Upper lobe of right lung (tissue), 1 donor: ENCODE measurements at places on chromosomes 12 and 14. TPM values are rescaled to one million over a fixed set of nuclear protein-coding genes. Genes with fewer than 3 reads are reported as not detected.

MMP17 gene
- total RNA-seq: 4.1 TPM

VRTN gene
- total RNA-seq: not detected

CAPZA3 gene
- total RNA-seq: not detected

NKX2-1 gene
- 177 TPM for total RNA-seq

MSI1 gene
- 0.46 TPM for total RNA-seq

MGST1 gene
- total RNA-seq: 357 TPM

NXPH4 gene
- not detected for total RNA-seq

SLC6A12 gene
- total RNA-seq: 11.1 TPM

SLC25A47 gene
- not detected for total RNA-seq

GUCY2C gene
- total RNA-seq: not detected

SYCP3 gene
- 0.64 TPM for total RNA-seq

TAS2R46 gene
- 1.3 TPM for total RNA-seq

SLC7A8 gene
- total RNA-seq: 49.8 TPM

KRT77 gene
- total RNA-seq: not detected

PLXNC1 gene
- 15.7 TPM for total RNA-seq

NOC4L gene
- 16.5 TPM for total RNA-seq

STAC3 gene
- total RNA-seq: 6.0 TPM

IL26 gene
- not detected for total RNA-seq

ABCC9 gene
- total RNA-seq: 32.6 TPM

SERPINA10 gene
- not detected for total RNA-seq

NGB gene
- total RNA-seq: not detected

LRRIQ1 gene
- 0.67 TPM for total RNA-seq

LHX5 gene
- not detected for total RNA-seq

TTC6 gene
- total RNA-seq: 7.9 TPM

FBXW8 gene
- total RNA-seq: 16.8 TPM

TSFM gene
- total RNA-seq: 24.3 TPM

BHLHE41 gene
- 104 TPM for total RNA-seq

HOXC12 gene
- total RNA-seq: not detected

CLEC2A gene
- total RNA-seq: not detected

HHIPL1 gene
- total RNA-seq: 1.6 TPM

DHRS2 gene
- 0.61 TPM for total RNA-seq

FOXA1 gene
- total RNA-seq: 20.6 TPM

SDR9C7 gene
- not detected for total RNA-seq

EEF1AKMT3 gene
- total RNA-seq: 8.0 TPM

HOXC5 gene
- total RNA-seq: not detected

KRT7 gene
- total RNA-seq: 664 TPM

SLC39A5 gene
- 0.87 TPM for total RNA-seq

TMEM52B gene
- total RNA-seq: 2.3 TPM

RDH16 gene
- total RNA-seq: 0.32 TPM

KCNH3 gene
- total RNA-seq: 0.90 TPM
